Mesothelial cell of epicardium (in vitro differentiated cells): ENCODE measurements at places on chromosomes 7 and 10.

- DNase-seq: no peak
Measured at GRCh38 chr10:34137955-34138354, 677.1 kb downstream of the PARD3 start.

DNA sequence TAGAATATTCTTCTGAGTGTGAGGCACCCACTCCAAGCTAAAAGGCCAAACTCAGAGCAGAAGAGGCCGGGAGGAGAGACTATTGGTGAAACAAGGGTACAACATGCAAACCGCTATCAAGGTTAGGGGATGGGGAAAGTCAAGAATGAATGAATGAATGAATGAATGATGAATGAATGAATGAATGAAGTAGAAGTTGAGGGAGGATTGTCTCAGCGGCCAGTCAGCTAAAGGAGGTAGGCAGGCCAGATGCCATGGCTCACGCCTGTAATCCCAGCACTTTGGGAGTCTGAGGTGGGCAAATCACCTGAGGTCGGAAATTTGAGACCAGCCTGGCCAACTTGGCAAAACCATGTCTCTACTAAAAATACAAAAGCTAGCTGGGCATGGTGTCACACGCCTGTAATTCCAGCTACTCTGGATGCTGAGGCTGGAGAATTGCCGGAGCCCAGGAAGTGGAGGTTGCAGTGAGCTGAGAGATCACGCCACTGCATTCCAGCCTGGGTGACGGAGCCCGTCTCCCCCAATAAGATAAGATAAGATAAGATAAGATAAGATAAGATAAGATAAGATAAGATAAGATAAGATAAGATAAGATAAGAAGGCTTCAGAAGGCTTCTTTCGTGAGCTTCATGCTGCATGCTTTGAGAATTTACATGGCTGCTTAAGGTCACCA, 250.8 kb downstream of the CCDC3 start:
- DNase-seq: no peak

- no peak for DNase-seq
Measured at GRCh38 chr7:41731493-41732435, 28.9 kb upstream of the INHBA start.

DNA sequence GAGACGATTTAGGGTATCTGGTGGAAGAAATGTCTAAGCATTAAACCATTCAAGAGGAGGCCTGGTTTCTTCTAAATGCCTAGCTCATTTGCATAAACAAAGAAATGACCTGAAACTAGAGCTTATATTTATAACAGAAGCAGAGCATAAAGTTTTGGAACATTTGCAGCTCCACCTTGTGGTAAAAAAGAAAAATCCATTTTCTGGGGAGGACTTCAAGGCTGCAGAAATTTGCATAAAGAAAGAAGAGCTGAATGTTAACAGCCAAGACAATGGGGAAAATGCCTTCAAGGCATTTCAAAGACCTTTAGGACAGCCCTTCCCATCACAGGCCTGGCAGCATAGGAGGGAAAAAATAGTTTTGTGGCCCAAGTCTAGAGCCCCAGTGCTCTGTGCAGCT, 362.0 kb downstream of the ZNF248 start:
- no peak for DNase-seq

GRCh38 chr7:156875766-156876165, 17.2 kb downstream of the LMBR1 start:
- DNase-seq: no peak

DNA sequence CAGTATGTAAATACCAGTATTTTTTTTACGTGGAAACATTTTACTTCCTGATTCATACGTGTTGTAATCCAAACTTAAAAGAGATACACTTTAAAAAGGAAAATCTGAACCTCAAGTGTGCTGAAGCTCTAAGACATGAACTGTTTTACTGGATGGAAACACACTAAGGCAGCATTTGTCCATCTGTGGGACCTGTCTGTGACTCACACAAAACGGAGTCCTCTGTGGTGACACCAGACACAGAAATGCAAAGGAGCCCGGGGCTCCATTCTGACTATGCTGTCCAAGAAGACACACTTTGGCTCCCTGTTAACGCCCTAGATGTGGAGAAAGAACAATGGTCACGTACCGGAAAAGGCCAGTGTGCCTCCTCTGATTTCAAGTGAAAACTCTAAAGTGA, 23.9 kb downstream of the RNF133 start:
- DNase-seq: no peak

GRCh38 chr10:31773749-31774298, 154.8 kb downstream of the ARHGAP12 start:
- DNase-seq: no peak

DNA sequence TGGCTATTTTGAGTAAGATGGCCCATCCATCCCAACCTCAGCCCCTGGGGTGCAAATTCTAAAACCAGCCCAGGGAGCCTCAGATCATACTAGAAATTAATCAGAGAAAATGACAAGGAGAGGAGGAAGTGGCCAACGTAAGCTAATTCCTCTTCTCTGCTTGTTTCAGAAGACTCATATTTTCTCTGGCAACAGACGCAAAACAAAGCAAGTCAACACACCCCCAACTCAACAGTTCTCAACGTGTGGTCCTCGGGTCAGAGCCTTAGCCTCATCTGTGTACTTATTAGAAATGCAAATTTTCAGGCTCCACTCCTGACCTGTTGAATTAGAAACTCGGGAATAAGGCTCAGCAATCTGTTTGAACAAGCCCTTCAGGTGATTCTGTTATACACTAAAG, 413.9 kb upstream of the AUTS2 start:
- DNase-seq: no peak

GRCh38 chr10:34808801-34809745, 6.0 kb downstream of the PARD3 start:
- DNase-seq: no peak

GRCh38 chr10:14688606-14689005, 86.1 kb downstream of the FAM107B start:
- no peak for DNase-seq

DNA sequence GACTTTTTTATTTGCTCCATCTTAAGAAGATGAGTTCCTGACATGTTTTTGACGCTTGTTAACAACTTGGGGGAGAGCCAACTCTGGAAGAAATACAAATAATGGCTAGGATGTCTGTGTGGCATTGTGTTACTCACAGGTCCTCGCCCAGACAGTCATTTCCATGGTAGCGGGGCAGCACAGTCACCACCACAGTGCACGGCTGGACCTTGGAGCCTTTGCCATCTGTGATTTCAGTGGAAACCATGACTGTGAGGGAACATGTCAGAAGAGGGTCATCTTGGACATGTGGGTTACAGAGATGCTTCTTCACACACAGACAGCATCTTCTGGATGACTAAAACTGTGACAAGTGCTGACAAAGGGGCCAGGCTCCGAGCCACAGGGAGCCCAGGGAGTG, 74.5 kb downstream of the PKD1L1 start:
- no peak for DNase-seq

DNA sequence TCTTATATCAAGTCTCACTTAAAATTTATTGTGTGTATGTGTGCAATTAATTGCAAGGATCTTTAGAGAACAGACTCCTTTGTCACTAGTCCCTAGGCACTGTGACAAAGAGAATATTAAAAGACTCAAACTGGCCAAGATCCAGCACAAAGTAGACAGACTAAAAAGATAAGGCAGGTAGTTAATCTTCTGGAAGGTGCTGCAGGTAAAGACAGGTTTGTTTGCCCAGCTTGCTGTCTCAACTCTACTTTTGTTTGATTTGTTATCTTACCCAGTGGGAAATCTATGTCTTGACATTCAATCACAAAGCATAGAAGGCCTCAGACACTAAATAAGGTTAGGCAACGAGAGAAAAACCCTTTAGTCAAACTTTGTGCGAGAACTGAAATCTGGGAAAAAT, 807.9 kb upstream of the LRRN3 start:
- no peak for DNase-seq

DNA sequence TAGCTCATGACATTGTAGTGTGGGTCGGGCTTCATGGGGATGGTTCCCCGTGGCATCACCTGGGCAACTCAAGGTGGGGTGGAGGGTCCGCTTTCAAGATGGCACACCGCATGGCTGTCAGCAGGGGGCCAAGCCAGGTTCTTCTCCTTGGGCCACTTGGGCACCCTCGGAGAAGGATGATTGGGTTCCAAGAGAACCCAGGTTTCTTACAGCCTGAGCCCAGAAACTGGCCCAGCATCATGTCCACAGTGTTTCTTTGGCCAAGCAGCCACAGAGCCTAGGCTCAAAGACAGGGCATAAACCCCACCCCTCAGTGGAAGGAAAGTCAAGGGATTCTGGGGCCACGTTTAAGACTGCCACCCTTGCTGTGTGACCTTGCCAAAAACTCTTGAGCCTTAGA, 110.6 kb downstream of the PTPN20 start:
- no peak for DNase-seq

DNA sequence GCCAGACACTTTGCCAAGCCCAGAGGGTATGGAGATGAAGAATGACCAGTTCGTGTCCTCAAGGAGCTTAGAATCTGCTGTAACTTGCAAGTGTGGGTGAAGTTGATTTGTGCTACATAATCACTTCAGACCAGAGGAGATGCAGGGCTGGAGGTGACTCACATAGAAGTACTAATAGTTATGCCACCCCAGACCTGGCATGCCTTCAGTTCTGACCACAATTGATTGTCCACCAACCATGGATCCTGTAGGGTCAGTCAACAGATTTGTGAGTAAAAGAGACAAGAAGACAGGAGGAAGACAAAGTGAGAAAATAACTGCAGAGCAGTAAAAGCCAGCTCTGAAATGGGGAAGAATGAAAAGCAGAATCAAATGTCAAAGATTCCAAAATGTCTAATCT, 51.2 kb upstream of the BMPER start:
- no peak for DNase-seq

- no peak for DNase-seq
Measured at GRCh38 chr7:28697913-28698563, 260.1 kb downstream of the TRIL start.

GRCh38 chr10:9342885-9343570, 1288.5 kb downstream of the GATA3 start:
- no peak for DNase-seq

DNA sequence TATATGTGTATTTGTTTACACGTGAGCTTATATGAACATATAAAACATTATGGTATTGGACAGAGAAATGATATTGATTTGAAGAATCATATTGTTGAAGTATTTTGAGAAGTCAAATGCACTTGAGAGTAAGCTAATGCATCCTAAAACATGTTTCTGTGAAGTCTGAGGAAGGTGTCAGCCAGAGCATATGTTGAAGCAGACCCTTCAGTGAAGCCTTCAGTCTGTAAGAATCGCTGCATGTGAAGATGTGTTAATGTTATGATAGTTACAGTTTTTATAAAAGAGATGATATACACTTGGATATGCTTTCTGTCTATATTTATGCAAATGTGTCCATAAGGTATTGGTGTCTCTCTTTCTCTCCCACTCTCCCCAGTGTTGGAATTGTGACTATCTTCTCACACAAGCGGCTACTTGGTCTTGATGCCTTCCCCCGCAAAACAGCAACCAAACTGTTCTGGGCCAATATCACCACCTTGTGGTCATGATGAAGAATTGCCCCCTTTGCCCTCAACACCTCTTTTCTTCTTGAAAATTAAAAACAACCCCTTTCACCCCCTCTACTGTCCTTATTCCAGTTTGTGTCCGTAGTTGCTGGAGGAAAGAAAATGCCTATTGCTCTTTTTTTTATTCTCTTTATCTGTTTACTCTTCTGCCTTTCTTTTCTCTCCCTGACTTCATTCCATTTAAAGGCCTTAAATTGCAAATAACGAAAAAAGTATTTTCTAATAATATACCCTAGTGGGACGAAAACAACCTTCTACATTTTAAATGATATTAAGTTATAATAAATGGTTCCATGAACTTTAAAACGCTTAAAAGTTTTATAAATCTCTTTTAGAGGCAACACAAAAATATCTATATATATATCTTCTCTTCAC, 64.9 kb downstream of the IKZF1 start:
- DNase-seq: no peak

DNA sequence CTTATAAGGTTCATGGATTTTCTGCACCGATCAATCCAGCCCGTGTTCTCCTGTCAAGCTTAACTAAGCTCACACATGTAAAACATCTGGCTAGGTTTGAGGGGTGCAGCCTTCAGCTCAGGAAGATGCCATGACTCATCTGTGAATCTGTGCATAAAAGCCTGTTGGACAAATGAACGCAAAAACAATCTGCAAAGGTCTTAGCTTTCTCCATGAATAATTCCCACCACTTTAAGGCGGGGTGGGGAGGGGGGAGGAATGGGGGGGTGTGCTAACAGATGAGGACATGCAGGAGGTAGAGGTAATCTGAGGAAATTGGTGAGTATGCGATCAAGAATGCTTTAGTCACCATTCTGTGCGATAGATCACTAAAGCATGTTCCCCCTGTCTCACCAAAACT, 4.8 kb downstream of the DOCK4 start:
- no peak for DNase-seq

DNA sequence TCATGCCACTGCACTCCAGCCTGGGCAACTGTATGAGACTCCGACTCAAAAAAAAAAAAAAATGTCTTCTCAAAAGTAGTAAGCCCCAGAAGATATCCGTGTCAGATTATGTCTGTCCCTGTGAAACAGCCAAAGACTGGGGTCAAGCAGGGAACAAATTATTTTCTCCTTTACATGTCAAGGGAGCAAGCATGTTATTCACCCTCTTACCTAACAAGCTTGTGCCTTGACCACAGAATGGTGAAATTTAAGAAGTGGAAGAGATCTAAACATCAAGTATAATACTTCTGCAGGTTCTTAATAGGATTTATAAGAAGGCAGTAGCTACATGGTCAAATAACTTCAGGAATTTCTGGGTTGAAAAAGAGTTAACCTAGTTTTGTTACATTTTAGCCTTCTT, 187.9 kb downstream of the ZNF365 start:
- DNase-seq: no peak

DNA sequence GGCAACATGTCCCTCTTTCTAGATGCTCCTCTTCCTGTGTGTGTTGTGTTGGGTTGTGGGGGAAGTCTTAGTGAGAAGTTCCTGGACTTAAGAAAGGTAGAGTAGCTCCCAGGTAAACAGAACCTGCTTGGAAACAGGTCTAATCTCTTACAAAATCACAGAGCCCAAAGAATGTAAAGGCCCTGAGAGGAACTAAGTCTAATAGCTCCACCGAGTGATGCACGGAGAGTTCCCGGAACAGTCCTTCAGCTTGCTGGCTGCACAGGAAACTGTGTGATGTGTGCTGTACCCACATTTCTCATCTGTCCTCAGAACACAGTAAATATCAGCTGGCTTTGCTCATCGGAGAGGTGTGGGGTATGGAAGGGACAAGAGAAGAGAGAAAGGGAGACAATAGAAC, 182.6 kb upstream of the LYZL1 start:
- DNase-seq: no peak

DNA sequence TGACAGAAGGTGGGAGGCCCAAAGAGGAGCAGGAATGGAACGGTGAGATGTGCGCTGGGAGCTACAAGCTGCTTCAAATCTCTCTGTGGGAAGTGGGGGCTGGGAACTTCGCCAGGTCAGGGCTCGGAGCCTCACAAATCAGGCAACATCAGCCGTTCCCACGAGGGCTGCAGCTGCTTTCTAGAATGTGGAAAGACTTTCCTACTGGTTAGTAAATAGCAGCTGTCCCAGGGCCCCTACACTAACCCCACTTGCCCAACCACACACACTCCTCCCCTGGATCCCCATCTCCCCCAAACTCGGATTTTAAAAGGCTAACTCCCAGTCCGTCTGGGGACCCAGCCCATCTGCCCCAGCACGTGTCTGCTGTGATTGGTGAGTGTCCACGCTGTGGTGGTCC, 40.6 kb upstream of the PITRM1 start:
- DNase-seq: peak; percentile 53

- DNase-seq: no peak
Measured at GRCh38 chr7:105837765-105838626, 38.4 kb downstream of the ATXN7L1 start.
